ENCODE measurements at places on chromosomes 5 and 9.

GRCh38 chr5:64637837-64638443 lies 52.4 kb upstream of the SHISAL2B start:
- no peak for DNase-seq

GRCh38 chr5:96083361-96083881 lies 121.8 kb upstream of the ELL2 start:
- DNase-seq, result no peak

GRCh38 chr5:32233220-32233695 lies 59.1 kb upstream of the GOLPH3 start:
- no peak for DNase-seq

DNA sequence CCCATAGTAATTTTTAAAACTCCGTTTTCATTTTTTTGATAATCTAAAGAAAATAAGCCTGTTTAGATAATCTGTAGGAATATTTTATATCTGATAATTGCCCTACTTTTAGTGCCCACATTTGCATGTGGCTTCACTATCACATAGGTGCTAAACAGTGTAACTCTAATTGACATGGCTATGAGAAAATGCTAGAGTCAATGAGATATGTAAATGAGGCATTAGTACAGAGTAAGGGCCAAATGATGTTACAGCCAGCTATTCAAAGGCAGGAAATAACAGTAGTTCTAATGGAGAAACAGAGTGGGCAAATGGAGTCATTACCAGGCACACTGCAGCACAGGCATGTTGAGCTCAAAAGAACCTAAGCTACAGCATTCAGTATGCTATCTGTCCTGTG lies 37.3 kb upstream of the GCNT4 start:
- no peak for DNase-seq

- DNase-seq, result peak; percentile 28
Observed at GRCh38 chr5:165497707-165498106, 1992.3 kb downstream of the MAT2B start.

DNA sequence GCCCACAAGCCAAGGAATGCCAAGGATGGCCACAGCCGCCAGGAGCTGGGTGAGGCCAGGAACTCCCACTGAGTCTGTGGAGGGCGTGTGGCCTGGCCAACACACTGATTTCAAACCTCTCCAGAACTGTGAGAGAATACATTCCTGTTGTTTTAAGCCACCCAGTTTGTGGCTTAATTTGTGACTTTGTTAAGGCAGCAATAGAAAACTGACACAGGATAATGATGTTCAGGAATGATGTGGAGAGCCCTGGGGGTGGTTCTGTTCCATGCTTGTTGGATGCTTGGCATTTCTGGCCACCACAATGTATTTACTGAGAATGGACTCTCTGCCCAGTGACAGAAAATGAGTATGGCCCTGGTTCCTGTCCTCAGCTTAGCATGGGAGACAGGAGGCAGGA lies 82.8 kb downstream of the DAP start:
- DNase-seq, result no peak

DNA sequence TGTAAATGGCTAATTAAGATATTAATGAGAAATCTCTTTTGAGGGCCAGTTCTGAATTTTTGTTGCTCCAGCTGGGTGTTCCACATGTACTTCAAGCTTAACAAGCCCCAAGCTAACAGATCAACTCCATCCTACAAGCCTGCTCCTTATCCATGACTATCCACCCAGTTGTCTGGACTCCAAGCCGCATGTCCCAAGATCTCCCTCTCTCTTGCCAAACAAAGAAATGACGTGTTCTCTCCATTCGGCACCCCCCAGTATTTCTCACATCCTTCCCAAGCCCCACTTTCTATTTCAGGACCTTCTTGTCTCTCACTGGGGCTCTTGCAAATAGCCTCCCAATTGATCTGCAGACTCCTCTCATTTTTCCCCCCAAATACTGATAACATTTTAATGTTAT lies 15.8 kb upstream of the PTPN3 start:
- peak; percentile 32 for DNase-seq

DNA sequence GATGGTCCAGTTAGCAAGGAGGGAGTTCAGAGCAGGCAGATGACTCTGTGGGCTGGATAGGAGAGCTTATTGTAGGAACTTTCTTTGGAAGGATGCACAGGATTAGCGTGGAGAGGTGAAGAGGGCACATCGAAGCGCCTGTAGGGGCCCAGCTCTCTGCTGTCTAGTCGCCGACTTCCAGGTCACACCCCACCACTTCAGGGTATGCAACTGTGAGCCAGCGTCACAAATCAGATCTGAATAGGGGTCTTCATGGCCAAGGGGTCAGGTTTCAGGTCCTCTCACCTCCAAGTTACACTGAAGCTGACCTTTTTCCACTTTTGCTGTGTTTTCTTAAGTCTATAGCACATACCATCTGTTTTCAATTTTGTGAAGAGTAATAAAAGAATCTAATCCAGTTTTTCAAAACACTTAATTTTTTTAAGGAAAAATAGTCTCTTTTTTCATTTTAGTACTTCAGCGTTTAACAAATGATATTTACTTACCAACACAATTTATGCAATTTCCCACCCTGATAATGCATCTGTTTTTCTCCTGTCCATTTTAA lies 364.2 kb upstream of the CLINT1 start:
- DNase-seq, result no peak

DNA sequence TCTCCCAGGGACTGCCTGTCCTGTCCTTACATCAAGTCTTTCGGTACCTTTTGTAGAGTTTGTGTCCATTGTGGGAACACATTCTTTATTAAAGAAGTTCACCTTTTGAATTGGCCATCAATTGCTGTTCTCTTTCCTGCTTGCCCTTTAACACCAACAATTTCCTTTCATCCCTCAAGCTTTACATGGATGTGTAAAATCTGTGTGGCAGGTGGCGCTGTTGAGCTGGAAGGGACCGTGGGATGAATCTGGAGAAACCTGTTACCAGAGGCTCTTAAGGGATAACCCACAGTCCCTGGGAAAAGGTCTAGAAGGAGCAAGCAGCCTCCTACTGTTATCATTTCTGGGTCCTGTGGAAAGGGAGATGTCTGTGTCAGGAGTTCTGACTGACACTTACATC lies 7.9 kb upstream of the ZFP62 start:
- DNase-seq, result peak; percentile 77

DNA sequence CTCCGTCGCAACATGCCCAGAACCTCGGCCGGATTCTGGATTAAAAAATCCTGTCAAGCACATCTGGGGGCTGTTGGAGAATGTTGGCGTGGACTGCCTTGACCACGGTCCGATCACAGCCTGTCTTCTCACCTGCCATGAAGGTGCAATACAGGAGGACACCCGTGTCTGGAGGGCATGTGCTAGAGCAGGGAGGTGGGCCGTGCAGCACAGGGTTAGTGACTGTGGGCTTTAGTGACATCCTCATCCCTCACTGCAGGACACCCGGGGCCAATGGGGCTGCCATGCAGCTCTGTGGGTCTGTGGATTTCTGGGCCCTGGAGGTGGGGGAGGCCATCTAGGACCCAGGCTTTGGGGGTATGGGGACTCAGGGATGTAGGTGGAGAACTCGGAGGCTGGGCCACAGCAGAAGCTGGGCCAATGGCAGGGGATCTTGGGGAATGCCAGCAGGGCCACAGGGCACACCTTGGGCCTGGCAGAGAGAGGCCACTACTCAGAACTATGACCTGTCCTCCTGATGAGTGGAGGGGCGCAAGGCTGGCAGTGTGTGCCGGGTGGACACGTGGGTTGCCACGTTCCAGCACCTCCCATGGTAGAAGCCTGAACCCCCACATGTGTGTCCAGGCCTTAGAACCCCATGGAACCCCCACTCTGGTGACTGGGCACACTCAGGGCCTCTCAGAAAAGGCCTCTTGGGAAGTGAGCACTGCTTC lies 23.3 kb downstream of the ZDHHC11B start:
- no peak for DNase-seq

DNA sequence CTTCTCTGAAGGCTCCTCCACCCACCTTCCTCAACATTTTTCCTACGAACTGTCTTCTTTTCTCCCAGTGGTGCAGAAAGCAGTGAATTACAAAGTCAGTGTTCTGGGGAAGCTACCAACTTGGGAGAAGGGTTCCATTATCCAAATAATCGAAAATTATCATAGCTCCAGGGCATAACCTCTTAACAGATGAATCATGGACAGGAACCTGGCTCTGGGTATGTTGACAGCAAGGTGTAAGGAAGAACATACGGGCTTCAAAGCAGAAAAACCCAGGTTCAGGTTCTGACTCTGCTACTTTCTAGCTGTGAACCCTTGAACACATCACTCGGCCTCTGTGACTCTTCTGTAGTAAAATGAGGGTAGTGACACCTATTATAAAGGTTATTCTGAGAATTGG lies 351.3 kb downstream of the ENC1 start:
- no peak for DNase-seq

GRCh38 chr9:98790842-98791607 lies 5.3 kb downstream of the ANKS6 start:
- DNase-seq, result peak; percentile 98

DNA sequence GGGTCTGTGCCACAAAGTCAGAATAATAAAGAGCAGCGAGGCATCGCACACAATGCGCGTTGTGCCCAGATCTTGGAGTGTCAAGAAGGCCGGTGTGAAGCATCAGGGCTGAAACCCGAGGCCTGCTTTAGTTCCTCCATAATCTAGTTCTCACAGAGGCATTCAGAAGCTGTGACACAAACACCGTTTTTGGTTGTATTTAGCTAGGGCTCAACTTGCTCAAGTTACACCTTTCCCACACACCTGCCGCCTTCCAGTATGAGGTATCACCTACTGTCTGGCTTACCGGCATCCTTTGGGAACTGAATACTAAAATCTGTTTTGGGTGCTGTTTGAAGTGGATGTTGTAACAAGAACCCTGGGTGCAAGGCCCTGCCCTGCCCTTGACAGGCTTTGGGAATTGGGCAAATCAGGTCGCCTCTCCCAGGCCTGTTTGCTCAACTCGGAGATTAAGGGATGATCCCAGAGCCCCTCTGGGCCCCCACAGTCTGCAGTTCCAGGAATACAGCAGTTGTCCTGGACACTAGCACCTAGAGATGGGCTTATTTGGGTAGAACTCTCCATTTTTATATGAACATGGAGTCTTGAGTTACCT lies 27.0 kb downstream of the SLC25A25 start:
- DNase-seq, result no peak

DNA sequence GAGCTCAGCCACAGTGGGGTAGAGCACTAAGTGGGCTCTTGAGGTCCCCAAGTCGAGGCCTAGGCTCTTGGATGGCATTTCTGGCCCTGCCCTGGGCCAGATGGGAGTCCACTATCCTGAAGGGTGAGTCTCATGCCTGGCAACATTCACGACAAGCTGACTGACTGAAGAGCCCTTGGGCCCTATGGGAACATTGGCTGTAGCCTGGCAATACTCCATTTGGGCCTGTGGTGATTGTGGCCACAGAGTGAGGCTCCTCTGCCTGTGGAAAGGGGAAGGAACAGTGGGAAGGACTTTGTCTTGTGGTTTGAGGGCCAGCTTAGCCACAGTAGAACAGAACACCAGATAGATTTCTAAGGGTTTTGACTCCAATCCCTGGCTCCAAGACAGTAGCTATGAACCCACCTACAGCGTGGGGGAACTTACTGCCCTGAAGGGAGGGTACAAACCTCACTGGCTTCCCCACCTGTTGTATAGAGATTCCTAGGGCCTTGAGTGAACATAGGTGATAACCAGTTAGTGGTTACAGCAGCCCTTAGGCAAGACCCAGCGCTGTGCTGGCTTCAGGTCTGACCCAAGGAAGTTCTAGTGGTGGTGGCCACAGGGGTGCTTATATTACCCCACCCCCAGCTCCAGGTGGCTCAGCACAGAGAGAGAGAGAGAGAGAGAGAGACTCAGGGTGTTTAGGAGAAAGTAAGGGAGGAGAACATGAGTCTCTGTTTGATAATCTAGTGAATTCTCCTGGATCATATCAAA lies 72.4 kb downstream of the KIAA0825 start:
- DNase-seq, result no peak

- DNase-seq, result peak; percentile 41
Observed at GRCh38 chr9:137049544-137050449, 3.8 kb upstream of the NPDC1 start.

DNA sequence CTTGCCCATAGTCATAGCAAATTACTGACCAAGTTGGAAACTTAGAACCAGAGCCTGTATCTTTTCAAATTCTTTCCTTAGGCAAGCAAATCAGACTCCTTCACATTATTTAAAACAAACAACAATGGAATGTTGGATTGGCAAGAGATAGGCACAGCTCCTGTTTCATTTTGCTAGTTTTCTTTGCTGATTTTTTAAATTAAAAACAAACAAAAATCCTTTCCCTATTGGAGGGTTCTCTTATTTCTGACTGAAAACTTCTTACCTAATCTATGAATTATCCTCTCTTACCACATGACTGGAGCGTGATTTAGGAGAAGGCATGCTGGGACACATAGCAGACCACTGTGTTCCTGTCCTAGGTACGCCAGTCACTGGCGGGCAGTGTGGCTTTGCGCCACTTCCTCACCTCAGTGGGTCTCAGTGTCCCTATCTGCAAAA lies 63.0 kb downstream of the TTC39B start:
- peak; percentile 64 for DNase-seq

GRCh38 chr5:38453506-38453905 lies 102.9 kb downstream of the LIFR start:
- no peak for DNase-seq

DNA sequence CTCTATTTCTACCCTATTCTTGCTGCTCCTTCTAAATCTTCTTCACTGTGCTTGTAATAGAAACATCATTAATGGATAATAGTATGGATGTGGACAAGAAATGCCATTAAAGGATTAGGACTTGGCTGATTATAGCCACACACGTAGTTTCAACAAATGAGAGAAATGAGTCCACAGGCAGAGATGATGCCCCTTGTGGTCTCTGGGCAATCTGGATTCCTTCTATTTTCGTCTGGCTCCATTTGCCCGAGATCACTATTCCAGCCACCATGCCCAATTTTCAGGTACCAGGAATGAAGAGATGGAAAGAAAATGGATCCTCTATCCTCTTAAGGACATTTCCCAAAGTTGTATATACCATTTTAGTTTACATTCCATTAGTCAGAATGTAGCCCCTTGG lies 13.2 kb downstream of the VLDLR start:
- no peak for DNase-seq

DNA sequence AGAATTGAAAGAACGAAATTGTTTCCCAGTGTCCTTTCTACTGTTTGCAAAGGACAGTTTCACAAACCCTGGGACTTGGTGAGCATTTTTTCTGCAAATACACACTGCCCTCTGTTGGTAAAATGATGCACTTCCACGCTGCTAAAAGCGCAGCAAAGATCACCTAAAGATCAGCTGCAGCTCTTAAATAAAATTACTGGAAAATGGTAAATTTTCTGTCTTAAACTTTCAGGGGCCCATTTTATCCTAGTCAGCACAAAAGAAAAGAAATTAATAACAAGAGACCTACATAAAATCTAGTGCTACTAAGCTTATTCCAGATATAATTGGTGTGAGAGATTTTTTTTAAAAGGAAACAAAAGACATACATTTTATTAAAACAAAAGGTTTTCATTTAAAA lies 566.0 kb downstream of the CAAP1 start:
- DNase-seq, result peak; percentile 79

GRCh38 chr5:32074401-32074800 lies 99.7 kb downstream of the GOLPH3 start:
- DNase-seq, result no peak

GRCh38 chr9:137764981-137765380 lies 112.6 kb upstream of the CACNA1B start:
- no peak for DNase-seq
